Pancreas (tissue), 10 donors: ENCODE measurements at places on chromosomes 13 and 19. TPM values are rescaled to one million over a fixed set of nuclear protein-coding genes. Genes with fewer than 3 reads are reported as not detected.

The DPF1 gene
- total RNA-seq: not detected

The KCNN1 gene
- not detected for total RNA-seq

The FPR1 gene
- total RNA-seq: 6.8 TPM

The CXCL17 gene
- 5.1 TPM for total RNA-seq

The ZNF43 gene
- total RNA-seq: 5.6 TPM

The ANKRD24 gene
- 1.4 TPM for total RNA-seq

- DNase-seq: no peak
These were observed 9.4 kb downstream of the LCP1 start for GRCh38 chr13:46172531-46172991.

- DNase-seq: no peak
These were observed 5.4 kb downstream of the CCDC61 start for GRCh38 chr19:46000491-46001246.

DNA sequence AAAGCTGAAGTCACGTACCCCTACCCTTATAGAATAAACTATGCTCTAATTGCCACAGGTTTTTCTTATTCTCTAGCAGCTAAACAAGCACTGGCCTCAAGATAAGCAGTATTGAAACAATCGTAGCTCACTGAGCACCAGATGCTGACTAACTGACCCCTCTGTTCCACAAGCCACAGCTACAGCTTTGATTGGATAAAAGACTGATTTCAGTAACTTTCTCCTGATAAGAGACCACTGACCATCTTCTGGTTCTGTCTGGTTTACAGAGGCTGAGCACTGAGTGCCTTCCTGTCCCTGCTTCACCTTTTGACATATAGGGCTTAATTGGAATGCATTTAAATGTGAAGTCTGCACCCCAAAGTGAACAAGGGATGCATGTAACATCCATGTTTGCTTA, 8.4 kb upstream of the RAP2A start:
- no peak for DNase-seq

GRCh38 chr13:25457566-25457965, 85.8 kb downstream of the ATP8A2 start:
- no peak for DNase-seq

- DNase-seq: no peak
These were observed 61.8 kb downstream of the MBNL2 start for GRCh38 chr13:97283888-97284287.

- DNase-seq: no peak
These were observed 187.9 kb downstream of the USP12 start for GRCh38 chr13:26983543-26984320.
